ENCODE measurements at places on chromosomes 5 and 9.

DNA sequence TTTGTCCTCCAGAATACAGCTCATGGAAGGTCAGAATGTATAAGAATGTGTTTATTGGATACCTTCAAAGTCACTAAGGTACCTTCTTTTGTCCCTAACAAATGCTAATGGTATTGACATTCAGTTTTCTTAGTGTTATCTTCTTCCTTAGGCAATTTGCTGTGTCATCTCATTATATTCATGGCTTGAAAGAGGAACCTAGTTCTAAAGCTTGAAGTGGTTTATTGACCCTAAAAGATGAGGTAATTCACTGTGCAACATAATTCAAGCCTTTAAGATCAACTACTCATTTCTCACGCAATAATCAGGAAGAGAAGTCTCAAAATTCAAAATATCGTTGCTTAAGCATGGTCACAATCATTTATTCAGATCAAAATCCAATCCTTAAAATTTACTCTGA is 342.7 kb upstream of the RIOK2 start:
- DNase-seq, result no peak

DNA sequence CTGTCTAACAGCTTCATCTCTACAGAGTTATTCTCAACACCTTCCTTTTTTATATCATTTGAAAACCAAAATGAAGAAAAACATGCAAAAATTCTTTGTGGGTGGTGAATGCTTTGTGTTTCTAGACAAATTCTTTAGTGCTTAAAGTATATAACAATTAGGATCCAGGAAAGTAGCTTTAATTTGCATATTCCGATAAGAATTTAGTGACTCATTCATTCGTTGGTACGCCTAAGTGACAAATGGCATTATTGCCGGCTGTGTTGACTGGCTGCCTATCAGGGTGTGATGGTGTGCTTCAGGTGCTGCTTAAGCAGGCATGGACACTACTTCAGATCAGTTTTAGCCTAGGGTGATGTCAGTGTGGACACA is 35.2 kb downstream of the LMNB1 start:
- DNase-seq, result no peak

GRCh38 chr5:108280960-108281569 is 100.8 kb downstream of the FBXL17 start:
- DNase-seq, result no peak

DNA sequence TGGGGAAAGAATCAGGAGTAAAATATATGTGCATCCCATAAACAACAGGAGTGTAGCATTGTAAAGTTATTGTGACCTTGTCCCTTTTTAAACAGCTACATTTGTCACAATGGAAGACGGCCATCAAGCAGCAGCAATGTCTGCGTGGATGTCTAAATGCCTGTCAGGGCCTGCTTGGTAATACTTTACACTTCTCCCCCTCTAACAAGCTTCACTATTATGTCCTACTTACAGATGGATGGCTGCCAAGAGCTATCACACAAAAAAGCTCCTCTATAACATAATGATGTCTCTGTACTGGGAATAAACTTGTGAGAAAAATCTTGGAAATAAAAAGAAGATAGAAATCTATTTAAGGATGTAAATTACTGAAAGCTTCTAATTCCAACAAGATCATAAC is 213.0 kb downstream of the FBXL17 start:
- no peak for DNase-seq

- DNase-seq, result no peak
These were observed 490.8 kb downstream of the RASEF start for GRCh38 chr9:82572146-82572545.

DNA sequence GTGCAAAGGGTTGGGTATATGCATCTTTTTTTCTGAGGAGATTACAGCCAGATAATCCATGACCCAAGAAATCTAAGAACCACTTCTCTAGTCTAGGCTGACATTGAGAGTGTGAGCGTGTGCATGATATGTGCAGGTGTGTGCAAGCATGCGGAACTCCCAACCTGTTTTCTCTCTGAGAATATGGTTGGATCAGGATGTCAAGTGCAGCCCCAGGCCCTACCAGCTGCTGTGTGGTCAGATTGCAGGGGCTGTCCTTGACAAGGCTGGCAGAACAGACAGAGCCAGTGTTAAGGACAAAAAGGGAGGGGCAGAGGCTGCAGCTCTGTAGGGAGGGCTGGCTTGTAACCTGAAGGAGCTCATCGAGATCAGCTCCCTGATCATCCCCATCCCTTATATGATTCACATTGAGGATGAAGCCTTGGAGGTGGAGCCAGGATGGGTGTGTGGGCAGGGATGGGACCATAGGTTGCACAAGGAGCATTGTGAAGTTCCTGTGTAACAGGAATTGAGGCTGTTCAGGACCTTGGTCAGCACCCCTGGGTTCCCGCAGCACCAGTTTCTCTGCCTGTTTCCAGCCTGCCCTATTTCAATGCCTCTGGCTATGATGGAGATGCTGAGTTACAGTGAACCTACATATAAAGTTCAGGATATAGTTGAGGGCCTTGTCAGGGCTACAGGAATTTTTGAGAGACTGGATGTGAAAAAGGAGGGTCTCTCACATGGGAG is 52.6 kb upstream of the ARAP3 start:
- DNase-seq, result no peak

GRCh38 chr9:13083963-13084528 is 195.4 kb downstream of the MPDZ start:
- no peak for DNase-seq

- DNase-seq, result no peak
These were observed 24.0 kb downstream of the ENC1 start for GRCh38 chr5:74616236-74617146.

DNA sequence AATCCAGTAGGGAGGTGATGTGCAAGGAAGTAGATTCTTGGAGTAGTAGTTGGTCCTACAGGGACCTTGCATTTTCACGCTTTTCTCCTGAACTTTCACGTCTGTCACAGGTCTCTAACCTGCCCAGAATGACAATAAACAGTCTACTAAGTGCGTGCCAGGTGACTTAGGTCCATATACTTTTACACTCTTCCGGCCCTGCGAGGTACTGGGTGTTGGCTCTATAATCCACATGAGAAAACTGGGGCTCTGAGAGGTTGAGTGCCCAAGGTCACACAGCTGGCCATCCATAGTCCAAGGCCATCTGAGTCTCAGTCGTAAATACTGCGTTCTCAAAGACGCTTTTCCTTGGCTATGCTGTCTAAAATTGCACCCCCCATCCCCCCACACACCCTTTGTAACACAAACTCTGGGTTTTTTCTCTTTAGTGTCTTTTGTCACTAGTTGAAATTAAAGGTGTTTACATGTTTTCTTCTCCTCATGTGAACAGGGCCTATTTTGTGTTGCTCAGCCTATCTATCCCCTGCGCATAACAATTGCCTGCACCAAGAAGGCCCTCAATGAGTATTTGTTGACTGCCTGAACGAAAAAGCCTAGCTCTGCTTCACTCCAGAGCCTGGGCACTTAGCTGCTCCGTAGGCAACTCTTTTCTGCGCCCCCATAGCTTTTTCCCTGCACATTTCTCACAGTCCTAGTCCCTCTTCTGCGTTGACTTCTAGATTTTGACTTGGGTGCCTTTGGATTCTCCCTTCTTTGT is 943 bp downstream of the SFXN1 start:
- no peak for DNase-seq

GRCh38 chr5:33712664-33713063 is 179.1 kb downstream of the ADAMTS12 start:
- no peak for DNase-seq

DNA sequence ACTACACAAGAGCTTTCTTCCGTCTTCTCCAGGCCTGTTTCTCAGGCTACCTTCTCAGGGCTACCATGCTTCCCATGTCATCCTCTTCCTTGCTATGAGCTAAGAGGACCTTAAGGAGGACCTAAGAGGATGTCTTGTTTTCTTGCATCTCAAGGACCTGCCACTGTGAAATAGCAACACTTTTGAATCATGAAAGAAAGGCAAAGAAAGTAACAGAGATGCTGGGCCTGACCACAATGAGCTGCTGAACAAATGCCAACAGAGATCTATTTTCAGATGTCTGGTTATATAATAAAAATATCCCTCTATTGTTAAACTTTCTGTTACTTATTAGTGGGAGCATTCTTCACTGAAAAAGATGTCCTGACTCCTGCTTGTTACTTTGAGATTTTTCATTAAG is 36.7 kb upstream of the ANXA1 start:
- no peak for DNase-seq

GRCh38 chr5:137887831-137888230 is 1.4 kb upstream of the PKD2L2 start:
- DNase-seq, result no peak

GRCh38 chr5:139761501-139761900 is 34.1 kb upstream of the PSD2 start:
- DNase-seq, result no peak

GRCh38 chr9:76810377-76810957 is 46.2 kb downstream of the PCA3 start:
- no peak for DNase-seq

GRCh38 chr5:33276628-33276950 is 164.2 kb upstream of the TARS1 start:
- no peak for DNase-seq

DNA sequence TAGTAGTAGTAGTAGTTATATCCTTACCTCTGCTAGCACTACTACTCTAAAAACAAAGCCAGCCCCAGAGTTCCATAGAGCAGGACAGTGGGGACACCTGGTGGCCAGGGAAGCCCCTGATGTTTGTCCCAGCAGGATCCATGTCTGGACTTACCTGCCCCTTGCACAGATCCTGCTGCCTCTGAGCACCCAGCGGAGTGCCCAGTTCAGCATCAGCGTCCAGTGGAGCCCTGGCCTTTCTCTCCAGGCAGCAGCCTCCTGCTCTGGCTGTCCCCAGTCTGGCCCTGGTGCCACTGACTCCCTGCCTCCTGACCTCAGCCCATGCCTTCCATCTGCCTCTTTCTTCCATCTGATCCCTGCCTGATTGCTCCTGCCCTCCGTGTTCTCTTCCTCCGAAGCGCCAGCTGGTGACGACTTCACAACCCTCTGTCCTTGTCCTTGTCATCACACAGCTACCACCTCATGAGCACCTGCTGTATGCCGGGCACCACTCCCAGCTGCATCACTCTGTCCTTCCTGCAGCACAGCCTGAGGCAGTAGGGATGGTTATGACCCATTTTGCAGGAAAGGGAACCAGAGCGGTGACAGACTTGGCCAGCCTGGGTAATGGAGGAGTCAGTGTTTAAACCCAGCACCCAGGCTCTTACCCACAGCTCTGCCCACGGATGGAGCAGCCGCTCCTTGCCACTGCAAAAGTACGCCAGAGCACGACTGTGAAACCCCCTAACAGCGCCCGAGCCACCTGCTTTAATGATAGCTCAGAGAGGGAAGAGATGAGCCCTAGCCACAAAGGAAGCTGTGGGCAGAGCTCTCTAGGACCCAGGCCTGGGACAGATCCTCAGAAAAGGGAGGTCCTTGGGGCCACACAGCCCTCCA is 11.5 kb downstream of the SARDH start:
- peak; percentile 49 for DNase-seq

DNA sequence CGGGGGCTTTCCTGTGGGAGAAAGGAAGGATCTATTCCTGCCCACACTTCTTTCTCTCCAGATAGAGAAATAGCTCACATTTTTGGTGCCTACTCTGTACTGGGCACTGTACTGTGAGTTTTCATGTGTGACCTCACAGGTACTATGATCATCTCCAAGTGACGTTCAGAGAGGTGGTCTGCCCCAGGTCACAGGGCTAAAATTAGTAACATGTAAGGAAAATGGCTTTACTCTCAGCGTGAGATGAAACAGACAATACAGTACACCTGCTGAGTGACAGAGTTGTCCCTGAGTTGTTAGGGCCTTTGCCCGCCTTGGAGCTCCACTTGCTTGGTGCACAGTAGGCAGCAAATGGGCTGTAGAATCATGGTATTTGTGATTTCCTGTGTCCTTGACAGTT is 306.1 kb upstream of the DMRT1 start:
- no peak for DNase-seq

- no peak for DNase-seq
These were observed 9.7 kb downstream of the SLC30A5 start for GRCh38 chr5:69103521-69103920.

DNA sequence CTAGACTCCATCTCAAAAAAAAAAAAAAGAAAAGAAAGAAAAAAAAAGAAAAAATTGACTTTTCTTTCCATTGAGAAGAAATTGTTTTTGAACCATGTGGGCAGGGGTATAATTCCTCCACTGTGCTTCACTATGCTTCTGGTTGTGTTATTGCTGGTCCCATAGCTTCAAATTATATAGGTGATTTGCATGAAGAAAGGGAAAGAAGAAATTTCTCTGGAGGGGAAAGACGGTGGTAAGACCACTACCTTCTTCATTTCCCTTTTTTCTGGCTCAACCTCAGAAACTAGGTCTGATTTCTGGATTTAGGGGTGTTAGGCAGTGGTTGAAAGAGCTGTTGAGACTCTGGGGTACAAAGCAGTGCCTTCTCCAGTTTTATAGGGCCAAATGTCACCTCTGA is 29.3 kb upstream of the HSPB3 start:
- DNase-seq, result no peak

DNA sequence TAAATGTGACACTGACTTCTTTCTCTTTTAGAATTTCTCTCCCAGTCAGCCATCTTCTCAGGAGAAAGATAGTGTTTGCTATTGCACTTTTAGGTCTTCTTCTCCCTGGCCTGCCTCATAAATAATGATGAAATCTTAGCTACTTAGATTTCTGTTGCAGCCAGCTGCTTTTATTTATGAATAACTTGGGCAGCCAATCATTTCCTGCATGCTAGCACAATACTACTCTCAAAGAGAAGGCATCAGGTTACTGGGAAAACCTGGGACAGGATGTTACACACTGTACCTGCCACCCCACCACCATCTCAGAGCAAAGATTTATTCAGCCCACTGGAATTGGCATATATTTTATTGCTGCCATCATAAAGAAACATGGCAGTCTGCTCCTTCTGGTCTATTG is 266.6 kb downstream of the PRELID2 start:
- DNase-seq, result no peak

DNA sequence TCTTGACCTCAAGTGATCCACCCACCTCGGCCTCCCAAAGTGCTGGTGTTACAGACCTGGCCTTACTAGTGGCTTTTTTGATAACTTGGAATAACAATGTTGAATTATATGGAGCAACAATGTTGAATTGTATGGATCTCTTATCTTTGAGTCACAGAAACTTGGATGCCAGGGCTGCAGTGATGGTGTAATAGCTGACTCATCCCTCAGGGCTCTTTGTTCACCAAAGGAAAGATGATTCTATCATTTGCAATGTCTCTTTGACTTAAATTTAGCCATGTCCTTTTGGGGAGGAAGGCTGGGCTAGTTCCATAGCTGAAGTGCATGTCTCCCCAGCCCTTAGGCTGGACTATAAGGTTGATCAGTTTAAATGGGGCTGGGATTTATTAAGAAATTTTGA is 172.3 kb downstream of the PDZD2 start:
- no peak for DNase-seq

- DNase-seq, result no peak
These were observed 78.6 kb upstream of the MPDZ start for GRCh38 chr9:13358128-13358527.
